ENCODE measurements at places on chromosomes 13 and 19. TPM values are rescaled to one million over a fixed set of nuclear protein-coding genes. Genes with fewer than 3 reads are reported as not detected.
A peak's percentile ranks its signal among the peaks of the same experiment; 100 is the strongest.

GRCh38 chr13:110869805-110870706 lies 44.8 kb downstream of the ANKRD10 start:
- H3K27ac ChIP-seq: no peak overlapping the region
- H3K27me3 ChIP-seq: peaks cover 72% of the 10 kb centered on the region
- peak overlapping the region; percentile 37 for H3K4me3 ChIP-seq
- peaks cover 15% of the 10 kb centered on the region for H3K4me1 ChIP-seq

DNA sequence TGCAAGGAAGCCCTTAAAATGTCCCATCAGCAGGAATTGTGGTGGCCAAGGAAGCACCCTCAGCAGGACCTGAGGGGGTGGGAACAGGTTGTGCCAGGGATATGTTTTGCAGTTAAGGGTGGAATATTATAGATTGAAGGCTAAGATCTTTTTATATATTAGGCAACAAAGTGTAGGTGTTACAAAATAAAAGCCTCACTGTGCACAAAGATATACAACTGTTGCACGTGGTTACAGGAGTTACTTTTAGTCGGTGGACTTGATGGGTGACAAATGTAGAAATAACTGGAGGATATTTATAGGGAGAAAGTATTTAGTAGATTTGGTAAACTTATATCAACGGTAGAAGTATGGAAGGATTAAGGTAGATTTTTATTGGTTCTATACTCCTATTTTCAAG lies 35.1 kb downstream of the TBC1D4 start:
- no peak for DNase-seq
- H3K27me3 ChIP-seq: peaks cover 39% of the 10 kb centered on the region
- H3K36me3 ChIP-seq: no peaks in the 10 kb centered on the region
- H3K4me1 ChIP-seq: no peaks in the 10 kb centered on the region
- no peak overlapping the region for H3K4me3 ChIP-seq

DNA sequence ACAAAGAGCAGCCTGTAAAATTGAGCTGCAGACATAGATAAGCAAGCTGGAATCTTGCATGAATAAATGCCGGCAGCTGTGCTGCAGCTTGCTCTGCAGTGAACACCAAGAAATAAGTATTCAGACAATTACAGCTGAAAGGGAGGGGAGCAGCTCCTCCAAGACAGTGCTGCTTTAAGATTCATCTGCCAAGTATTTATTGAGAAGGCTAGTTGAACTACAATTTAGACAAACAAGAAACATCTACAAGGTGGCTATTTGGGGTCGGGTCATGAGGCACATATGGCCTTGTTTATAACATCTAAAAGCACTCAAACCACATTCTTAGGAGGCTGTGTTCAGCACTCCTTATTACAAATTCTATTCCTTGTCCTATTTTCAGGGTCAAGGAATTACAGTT lies 34.9 kb downstream of the ZNF726 start:
- H3K27ac ChIP-seq: no peak overlapping the region
- H3K4me1 ChIP-seq: peaks cover 3% of the 10 kb centered on the region
- no peaks in the 10 kb centered on the region for H3K36me3 ChIP-seq
- no peaks in the 10 kb centered on the region for H3K27me3 ChIP-seq
- no peak overlapping the region for H3K4me3 ChIP-seq

DNA sequence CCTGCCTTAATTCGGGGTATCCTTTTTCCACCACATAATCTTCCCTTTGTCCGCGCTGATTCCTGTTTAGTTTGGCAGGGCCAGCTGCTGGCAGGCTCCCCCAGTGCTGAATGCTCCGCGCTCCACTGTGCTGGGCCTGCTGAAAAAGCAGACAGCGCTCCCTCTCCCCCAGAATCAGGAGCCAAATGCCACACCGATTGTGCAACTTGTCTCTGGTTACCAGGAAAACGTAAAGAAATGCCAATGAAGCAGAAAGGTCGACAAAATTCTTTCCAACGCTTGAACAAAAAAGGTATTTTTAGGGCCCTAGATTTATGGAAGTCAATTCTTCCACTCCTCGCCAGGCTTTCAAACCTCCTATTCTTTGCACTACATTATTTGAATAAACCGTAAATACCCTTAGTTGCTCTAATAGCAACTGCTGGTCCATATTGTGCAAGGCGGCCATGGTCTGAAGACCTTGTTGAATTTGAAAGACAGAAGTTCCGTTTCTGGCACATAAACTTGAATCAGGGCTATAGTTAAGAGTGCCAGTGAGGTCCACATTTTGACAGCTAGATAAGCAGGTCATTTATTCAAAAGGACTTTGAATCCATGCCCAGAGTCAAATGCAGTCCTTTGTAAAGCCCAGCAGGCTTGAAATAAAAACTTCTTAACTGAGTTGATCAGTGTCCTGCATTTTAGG lies 206.7 kb upstream of the RFC3 start:
- H3K4me3 ChIP-seq: peak overlapping the region; percentile 93
- no peak for DNase-seq
- H3K4me1 ChIP-seq: peaks cover 20% of the 10 kb centered on the region
- H3K27ac ChIP-seq: peak overlapping the region; percentile 96

DNA sequence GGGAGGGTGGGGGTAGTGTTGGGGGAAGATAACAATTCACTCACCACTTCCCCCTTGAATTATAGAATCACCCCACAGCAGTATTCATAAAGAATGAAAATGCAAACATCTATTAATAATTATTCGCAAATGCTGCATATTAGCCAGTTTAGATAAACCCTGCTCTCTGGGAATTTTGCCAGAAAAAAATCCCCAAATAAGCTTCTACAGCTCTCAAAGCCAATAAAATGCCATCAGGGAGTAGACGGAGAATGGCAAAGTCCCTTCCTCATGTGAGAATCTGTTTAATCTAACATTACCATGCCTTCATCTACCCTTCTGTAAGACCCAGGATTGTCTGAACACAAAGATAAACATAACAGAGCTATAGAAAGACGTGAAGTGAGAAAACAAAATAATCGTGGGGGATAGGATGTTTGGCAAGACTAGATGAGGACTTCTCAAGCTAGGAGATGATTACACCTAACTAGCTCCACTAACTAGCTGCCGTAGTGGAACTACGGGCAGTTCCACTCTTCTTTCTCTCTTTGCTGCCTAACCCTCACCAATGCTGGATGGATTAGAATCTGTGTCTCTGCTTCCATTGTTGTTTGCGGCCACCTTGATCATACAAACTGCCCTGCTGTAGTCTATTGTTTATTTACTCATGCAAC lies 32.4 kb upstream of the CACNA1A start:
- H3K27me3 ChIP-seq: peaks cover 35% of the 10 kb centered on the region
- no peaks in the 10 kb centered on the region for H3K4me1 ChIP-seq
- H3K36me3 ChIP-seq: peaks cover 6% of the 10 kb centered on the region
- H3K27ac ChIP-seq: no peak overlapping the region

GRCh38 chr19:7873304-7874075 lies 700 bp downstream of the PRR36 start:
- H3K4me3 ChIP-seq: peak overlapping the region; percentile 80
- no peak overlapping the region for H3K27ac ChIP-seq
- peaks cover 19% of the 10 kb centered on the region for H3K27me3 ChIP-seq

GRCh38 chr13:101514695-101515275 lies 62.3 kb downstream of the ITGBL1 start:
- no peak overlapping the region for H3K27ac ChIP-seq
- H3K4me3 ChIP-seq: no peak overlapping the region
- peaks cover 7% of the 10 kb centered on the region for H3K4me1 ChIP-seq

DNA sequence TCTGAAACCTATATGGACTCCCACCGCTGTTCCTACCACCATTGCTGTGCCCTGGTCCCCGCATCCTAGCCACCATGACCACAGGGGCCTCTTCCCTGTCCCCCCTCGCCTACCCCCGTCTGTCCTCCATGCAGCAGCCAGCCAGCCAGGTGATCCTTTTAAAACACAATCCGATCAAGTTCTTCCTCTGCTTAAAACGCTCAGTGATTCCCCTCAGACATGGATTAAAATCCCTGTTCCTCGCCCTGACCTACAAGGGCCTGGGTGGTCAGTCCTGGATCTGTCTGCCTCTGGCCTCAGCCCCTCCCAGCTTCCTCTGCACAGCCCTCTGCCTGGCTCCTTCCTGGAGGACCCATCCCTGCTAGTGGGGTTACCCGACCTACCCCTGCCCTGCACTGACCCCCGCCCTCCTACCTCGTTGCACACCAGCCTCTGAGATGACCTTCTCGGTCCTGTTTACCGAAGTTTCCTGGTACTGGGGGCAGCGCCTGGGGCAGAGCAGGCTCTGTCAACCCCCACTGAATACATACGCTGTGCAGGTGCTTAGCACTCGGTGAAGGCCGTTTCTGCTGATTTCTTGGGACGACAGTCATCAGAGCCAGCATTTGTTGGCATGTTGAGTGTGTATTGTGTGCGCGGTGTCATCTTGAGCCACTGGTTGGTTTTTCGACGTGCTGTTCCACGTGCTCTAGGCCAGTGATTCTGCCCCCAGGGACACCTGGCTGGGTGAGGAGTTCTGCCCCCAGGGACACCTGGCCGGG lies 14.7 kb upstream of the LENG8 start:
- peaks cover 2% of the 10 kb centered on the region for H3K36me3 ChIP-seq
- H3K4me3 ChIP-seq: peak overlapping the region; percentile 9
- DNase-seq: no peak
- peaks cover 3% of the 10 kb centered on the region for H3K27me3 ChIP-seq
- H3K4me1 ChIP-seq: peaks cover 24% of the 10 kb centered on the region
- peak overlapping the region; percentile 77 for H3K27ac ChIP-seq

BIVM gene
- total RNA-seq: 10.7 TPM

GRCh38 chr19:35029737-35030256 lies 473 bp upstream of the SCN1B start:
- H3K36me3 ChIP-seq: peaks cover 4% of the 10 kb centered on the region
- H3K27ac ChIP-seq: no peak overlapping the region

DNA sequence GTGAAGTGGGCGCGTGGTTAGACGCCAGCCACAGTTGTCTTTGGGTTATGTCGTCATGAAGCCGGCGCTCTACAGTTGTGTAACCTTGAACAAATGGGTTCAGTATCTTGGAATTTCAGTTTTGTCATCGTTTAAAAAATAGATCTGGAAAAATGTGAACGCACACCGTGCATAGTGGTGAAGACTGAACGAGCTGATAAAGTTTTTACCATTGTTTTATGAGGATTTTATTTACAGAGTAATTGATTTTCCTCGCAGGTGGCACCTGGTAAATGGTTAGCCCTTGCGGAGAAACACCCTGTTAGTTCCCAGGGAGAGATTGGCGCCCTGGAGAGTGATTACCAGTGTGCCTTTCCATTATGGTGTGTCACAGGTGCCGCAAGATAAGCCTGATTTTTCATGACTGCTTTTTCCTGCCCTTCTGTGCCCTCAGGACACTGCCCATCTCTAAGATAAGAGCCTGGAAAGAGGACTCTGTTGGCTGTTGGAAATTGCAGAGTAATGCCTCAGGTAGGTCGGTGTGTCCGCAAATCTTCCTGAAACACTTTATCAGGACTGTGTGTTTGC lies 577 bp downstream of the ZNF181 start:
- H3K27me3 ChIP-seq: no peaks in the 10 kb centered on the region
- peaks cover 9% of the 10 kb centered on the region for H3K36me3 ChIP-seq
- peak overlapping the region; percentile 94 for H3K4me3 ChIP-seq

DNA sequence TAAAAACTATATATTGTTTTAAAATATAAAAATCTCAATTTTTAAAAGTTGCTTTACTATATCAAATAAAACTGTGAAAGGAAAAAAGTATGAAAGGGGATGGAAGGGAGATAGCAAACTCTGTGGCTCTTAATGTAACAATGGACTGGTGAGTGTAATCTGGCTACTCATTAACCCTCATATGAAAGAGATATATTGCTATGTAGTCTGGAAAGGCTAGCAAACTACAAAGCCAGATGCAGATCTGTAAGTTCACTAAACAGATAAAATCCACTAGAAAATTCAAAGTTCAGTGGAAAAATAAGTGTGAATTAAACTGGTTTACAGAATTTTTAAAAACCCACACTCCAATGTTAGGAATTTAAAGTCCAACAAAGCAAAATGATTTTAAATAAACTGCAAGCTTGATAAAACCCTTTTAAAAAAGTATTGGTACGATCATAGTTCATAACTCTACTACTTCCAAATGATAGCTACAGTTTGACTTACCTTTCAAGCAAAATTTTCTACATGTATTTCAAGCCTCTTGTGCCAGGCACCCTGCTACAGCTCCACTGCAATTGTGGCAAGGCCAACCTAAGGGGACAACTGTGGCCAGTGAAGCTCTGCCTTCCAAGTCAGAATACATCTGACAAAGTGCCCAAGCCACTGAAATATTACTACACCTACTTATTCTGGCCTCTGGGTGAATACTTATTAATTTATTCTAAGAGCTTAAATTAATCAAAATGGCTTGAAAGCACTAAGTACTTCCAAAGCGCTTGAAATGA lies 647 bp upstream of the ELF1 start:
- no peaks in the 10 kb centered on the region for H3K27me3 ChIP-seq
- no peak for DNase-seq
- H3K27ac ChIP-seq: peak overlapping the region; percentile 97
- peak overlapping the region; percentile 91 for H3K4me3 ChIP-seq
- H3K4me1 ChIP-seq: peaks cover 25% of the 10 kb centered on the region

DNA sequence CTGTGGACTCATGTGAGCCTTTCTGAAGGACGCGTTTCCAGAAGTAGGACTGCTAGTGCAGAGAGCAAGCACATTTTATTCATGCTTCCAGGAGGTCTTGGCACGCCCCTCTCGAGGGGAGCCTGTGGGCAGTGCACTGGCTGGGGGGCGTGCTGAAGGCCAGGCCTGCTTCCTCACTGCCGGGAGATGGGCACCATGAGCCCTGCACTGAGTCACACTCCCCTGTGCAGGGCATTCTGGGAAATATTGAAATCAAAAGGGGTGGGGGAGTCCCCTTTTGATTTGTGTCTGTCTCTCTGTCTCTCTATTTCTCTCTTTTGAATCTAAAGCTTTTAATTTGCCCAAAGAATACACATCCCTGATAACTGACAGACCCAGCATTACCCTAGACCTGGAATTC lies 34.0 kb downstream of the DPF1 start:
- H3K27me3 ChIP-seq: no peaks in the 10 kb centered on the region
- H3K36me3 ChIP-seq: peaks cover 4% of the 10 kb centered on the region
- DNase-seq: no peak
- no peak overlapping the region for H3K4me3 ChIP-seq

CASP14 gene
- total RNA-seq: not detected

DNA sequence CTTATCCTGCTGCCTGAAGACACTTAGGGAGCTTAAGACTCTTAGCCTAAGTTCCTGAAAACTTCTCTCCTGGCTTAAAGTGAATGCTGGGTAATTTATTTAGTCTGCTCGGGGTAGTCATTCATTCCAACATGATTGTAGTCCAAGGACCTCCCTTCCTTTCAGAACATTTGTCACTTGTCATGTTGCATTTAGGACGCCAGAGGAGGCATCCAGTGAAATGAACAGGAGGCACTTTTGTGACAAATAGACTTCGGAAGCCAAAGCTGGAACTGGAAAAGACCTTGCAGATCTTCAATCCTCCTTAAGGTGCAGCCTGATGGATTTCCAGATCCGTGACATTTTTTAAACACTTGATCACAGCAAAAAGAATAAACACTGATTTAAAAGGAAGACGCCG lies 95.1 kb downstream of the DNAJC15 start:
- H3K4me3 ChIP-seq: no peak overlapping the region
- no peak overlapping the region for H3K27ac ChIP-seq
- no peak for DNase-seq
- H3K27me3 ChIP-seq: peaks cover 32% of the 10 kb centered on the region
- H3K36me3 ChIP-seq: no peaks in the 10 kb centered on the region
- peaks cover 5% of the 10 kb centered on the region for H3K4me1 ChIP-seq

DNA sequence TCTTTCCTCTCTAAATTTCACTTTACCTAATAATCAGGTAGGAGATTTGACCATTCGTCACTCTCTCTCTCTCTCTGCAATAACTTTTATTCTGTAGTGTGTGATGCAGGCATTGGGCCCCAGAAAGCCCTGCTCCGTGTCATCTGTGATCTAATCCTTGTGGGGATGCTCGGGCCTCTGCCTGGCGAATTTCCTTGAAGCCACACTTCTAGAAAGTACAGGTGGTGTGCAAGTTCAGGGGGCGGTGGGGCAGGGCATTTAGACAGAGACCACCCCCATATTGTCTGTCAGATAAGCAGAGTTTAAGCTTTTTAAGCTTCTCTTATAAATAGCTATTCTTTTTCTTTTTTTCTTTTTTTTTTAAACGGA lies 53.4 kb upstream of the GPR12 start:
- H3K27me3 ChIP-seq: peaks cover 57% of the 10 kb centered on the region
- no peak overlapping the region for H3K4me3 ChIP-seq
- no peak overlapping the region for H3K27ac ChIP-seq
